ENCODE measurements at places on chromosomes 2 and 18.
A peak's percentile ranks its signal among the peaks of the same experiment; 100 is the strongest.

GRCh38 chr2:149028377-149028776 is 10.1 kb upstream of the LYPD6B start:
- no peak for DNase-seq

DNA sequence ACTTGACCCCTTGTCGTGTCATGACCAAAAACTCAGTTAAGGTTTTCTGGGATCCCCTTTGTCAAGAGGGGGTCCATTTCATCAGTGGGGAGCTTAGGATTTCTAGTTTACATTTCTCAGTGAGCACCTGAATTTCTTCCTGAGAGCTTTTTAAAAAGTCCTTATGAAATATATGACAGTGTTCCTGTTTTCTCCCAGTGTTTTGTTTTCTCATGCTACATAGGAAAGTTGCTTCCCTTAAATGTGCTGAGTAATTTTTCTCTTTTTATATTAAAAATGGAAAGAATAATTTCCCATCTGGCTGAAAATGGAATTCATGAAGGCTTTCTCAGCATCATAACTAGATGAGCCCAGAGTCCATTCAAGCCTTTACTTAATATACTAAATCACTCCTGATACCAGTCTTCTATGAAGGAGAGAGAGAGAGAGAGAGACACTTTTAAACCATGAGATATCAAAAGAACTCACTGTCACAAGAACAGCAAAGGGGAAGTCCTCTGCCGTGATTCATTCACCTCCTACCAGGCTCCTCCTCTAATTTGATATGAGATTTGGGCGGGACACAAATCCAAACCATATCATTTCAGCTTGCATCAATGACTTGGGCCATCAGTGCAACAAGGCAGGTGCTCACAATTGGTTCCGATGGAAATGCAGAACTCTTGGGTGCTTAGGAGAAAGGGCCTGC is 61.1 kb downstream of the XRCC5 start:
- no peak for DNase-seq

- no peak for DNase-seq
Measured at GRCh38 chr2:176446718-176447414, 177.6 kb downstream of the MTX2 start.

DNA sequence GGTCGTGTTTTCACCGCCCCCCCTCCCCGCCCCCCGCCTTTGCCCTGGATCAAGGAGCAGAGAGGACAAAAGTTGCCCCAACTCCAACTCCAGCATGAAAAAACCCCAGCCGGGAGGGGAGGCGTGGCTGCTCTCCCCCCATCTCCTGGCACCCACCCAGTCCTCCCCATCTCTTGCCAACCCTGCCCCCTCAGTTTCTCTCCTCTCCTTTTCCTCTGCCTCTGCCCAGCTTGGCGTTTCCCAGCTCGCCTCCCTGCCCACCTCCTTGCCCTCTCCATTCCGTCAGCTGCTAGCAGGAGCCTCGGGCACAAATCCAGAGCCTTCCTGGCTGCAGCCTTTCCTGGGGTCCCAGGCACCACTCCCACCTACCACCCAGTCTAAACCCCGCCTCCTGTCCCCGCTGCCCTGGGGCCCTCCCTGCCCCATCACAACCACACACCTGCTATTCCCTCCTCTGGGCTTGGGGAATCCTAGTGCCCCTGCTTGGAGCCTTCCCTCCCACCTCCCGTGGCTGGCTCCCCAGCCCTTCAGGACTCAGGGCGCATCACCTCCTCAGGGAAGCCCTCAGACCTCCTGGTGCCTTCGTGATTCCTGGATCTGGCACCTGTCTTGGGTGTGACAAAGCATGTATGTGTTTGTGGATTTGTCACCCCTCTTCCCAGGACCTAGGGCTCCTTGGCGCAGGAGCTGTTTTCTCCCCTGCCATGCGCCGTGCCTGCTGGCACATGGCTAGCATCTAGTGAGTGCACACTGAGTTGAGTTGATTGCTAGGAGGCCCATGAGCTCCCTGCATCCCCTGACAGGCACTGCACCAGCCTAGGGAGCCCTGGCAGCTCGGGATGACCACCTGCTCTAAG is 209.1 kb downstream of the TFCP2L1 start:
- DNase-seq = no peak

GRCh38 chr2:142571934-142572333 is 305.5 kb upstream of the KYNU start:
- no peak for DNase-seq

- DNase-seq = no peak
Measured at GRCh38 chr2:3078684-3079083, 298.9 kb downstream of the EIPR1 start.

- DNase-seq = no peak
Measured at GRCh38 chr2:191218292-191218898, 26.8 kb upstream of the MYO1B start.

GRCh38 chr2:215973954-215974699 is 39.2 kb downstream of the MREG start:
- no peak for DNase-seq

DNA sequence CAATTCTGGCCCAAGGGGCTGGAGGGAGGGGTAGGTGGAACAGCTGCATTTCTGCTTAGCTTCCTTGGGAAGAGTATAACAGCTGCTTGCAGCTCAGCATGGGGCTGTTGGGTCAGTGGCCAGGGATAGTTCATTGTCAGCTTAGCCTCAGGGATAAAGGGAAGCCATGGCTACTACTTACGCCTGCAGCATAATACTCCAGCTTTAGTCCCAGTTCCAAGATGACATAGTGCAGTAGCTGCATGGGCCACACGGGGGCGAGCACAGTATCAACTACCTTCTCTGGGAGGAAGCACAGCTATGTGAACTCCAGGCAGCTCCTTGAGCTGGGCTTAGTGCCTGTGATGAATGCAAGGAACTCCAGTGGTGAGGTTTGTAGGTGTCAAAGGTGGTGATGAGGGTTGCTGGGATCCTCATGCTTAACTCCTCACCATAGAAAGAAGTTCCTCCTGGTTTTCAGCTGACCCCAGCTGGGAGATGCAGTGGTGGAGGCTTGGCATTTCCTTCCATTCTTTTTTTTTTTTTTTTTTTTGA is 35.4 kb upstream of the RHOB start:
- peak; percentile 47 for DNase-seq

DNA sequence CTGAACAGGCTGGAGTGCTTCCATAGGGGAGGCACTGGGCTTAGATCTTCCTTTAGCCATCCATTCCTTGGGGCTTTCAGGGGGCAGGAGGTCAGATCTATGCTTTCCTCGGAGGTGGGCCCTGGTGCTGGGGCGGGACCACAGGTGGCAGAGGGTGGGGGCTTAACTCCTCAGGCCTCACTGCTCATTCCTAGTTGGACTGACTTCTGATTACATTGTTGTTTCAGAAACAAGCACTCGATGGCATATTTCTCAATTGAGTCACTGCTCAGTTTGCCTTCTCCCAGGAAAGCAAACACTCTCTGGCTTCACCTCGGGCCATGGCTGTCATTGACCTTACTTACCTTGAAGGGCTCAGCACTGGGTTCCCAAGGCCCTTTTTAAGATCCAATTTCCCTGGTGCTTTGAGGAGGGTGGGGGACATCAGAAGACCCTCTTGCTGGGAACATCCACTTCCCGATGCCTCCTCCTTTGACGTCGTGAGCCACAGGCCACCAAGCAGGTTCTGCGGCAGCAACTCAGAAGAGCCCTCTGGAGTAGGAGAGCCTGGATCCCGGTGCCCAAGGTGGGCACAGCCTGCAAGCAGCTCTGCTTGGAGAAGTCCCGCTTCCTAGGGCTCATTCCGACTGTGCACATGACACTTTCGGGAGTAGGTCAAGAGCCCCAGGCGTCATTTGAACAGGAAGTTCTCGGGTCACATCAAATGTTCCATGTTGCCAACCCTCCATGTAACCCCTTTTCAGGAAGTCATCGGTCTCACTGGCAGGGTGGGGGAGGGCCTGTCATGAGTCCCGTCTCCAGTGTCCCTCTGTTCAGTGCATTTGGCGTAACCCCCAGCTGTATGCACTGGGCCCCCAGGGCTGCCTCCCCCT is 40.6 kb downstream of the SDC1 start:
- DNase-seq = no peak

DNA sequence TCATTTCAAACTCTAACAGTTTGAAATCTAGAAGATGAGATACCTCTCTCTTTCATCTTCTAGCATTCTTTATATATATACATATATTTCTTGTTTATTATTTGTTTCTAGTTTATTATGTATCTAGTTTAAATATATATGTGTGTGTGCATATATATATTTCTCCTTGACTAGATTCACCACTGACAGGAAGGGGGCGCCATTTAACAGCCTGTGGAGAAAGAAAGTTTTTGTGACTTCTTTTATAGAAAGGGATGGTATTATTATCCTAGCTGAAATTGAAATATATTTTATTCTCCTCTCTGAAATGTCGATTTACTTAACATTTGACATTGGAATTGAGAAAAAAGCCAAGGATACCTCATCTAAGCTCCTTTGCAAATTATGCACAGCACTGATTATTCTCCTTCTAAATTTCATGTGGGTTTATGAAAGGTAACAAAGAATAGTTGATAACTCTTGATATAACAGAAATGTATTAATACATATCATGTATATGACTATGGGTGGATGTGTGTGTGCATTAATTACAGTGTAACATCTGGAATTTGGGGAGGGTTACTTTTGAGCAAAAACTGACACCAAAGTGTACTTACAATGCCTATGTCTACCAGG is 160.7 kb upstream of the NT5C1B start:
- DNase-seq = peak; percentile 2
